Suprapubic skin (tissue), 4 donors: ENCODE measurements at places on chromosomes 3 and 15.

DNA sequence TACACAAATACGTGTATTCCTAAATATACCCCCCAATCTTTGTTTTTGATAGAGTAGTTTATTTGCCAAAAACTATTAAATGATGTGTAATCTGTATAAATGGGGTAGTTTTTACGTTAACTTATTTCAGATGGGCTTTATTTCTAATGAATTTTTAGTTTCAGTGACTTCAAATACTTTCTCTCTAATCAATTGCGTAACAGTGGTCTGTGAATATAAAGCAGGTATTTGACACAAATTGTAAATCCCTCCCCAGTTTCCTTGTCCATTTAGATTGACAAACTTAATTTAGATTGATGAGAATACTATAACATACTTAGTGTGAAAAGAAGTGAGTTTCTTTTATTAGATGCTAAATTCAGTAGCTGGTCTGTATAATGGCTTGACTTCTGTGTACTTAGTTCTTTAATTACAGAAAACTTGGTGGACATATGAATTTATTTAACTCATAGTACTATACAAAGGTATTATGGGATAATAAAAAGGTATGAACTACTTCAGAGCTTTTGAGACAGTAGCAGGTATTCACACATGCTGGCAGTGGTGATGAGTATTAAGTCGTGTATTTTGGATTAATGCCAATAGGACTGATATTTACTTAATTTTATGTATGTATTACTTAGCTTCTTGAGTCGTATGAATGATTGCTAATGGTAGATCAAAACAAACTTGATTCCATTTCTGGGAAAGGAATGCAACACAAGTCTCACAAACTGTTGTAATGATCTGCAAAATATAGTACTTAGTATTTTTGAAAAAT is 81.6 kb downstream of the STT3B start:
- no peaks in the 10 kb centered on the region for H3K4me1 ChIP-seq
- peaks cover 5% of the 10 kb centered on the region for H3K36me3 ChIP-seq
- no peak overlapping the region for H3K27ac ChIP-seq
- no peaks in the 10 kb centered on the region for H3K27me3 ChIP-seq
- no peak overlapping the region for H3K4me3 ChIP-seq
- DNase-seq, result no peak

GRCh38 chr3:37072892-37073291 is 79.6 kb downstream of the MLH1 start:
- H3K36me3 ChIP-seq, result peaks cover 27% of the 10 kb centered on the region
- no peak overlapping the region for H3K4me3 ChIP-seq
- no peak for DNase-seq
- no peak overlapping the region for H3K27ac ChIP-seq

GRCh38 chr15:85494048-85494777 is 113.8 kb downstream of the AKAP13 start:
- no peak overlapping the region for H3K4me3 ChIP-seq
- no peaks in the 10 kb centered on the region for H3K36me3 ChIP-seq
- peak overlapping the region; percentile 69 for H3K27ac ChIP-seq
- peaks cover 62% of the 10 kb centered on the region for H3K4me1 ChIP-seq

DNA sequence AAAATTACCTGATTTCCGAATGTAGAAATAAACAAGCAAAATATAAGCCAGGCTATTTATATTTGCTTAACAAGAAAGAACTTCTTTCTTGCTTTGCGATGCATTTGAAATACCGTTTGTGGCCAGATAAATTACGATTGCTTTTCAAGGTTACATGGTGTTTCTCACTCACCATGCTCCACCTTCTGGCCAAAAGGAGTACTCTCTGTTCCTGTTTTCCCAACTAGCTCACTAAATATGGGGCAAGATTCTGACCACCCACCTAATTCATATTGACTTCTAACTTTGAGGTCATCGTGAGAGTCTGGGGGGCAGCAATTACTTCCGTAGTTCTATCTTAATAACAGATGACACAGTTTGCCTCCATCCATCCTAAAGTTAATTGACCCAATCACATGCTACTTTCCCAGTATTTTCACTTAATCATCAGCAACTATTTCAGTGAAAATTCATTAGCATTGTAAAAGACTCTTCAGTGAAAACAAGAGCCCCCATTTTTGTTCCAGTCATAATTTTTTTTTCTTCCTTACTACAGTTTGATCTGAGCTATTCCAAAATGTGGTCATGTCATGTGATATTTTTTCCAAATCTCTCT is 25.9 kb downstream of the ACP3 start:
- no peaks in the 10 kb centered on the region for H3K27me3 ChIP-seq
- peaks cover 15% of the 10 kb centered on the region for H3K4me1 ChIP-seq
- H3K36me3 ChIP-seq, result no peaks in the 10 kb centered on the region
- H3K4me3 ChIP-seq, result no peak overlapping the region
- no peak for DNase-seq

GRCh38 chr3:102354818-102355515 is 79.8 kb upstream of the ZPLD1 start:
- H3K27ac ChIP-seq, result no peak overlapping the region
- H3K36me3 ChIP-seq, result no peaks in the 10 kb centered on the region
- no peaks in the 10 kb centered on the region for H3K4me1 ChIP-seq
- H3K4me3 ChIP-seq, result no peak overlapping the region
- no peak for DNase-seq
- no peaks in the 10 kb centered on the region for H3K27me3 ChIP-seq

- H3K4me3 ChIP-seq, result no peak overlapping the region
- peaks cover 26% of the 10 kb centered on the region for H3K4me1 ChIP-seq
- H3K27me3 ChIP-seq, result no peaks in the 10 kb centered on the region
- no peak overlapping the region for H3K27ac ChIP-seq
- H3K36me3 ChIP-seq, result no peaks in the 10 kb centered on the region
These were observed 126.8 kb upstream of the ARHGEF3 start for GRCh38 chr3:56928379-56929068.

DNA sequence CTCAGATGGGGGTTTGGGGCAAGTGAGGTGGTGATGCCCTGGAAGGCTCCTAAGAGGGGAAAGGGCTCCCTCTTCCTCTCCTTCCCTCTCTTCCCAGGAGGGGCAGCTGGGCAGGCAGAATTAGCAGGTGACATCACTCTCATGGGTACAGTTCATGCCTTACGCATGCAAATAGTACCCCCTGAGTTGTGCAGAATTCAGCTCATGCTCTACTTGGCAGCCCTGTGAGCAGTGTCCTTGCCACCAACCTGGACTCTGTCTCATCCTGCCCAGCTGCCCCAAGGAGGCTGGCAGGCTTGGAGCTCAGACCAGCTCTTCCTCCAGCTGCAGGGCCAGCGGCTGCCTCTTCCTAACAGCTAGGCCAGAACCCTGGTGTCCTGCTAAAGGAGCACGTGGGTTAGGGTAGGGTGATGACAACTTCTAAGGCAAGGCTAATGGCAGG is 3.3 kb downstream of the CHAC1 start:
- H3K36me3 ChIP-seq, result no peaks in the 10 kb centered on the region
- no peak overlapping the region for H3K27ac ChIP-seq
- no peak for DNase-seq

GRCh38 chr3:186361246-186361761 is 730 bp downstream of the DGKG start:
- DNase-seq, result no peak
- peaks cover 45% of the 10 kb centered on the region for H3K27me3 ChIP-seq
- H3K4me1 ChIP-seq, result peaks cover 22% of the 10 kb centered on the region

GRCh38 chr3:9669720-9670432 is 20.6 kb downstream of the MTMR14 start:
- H3K36me3 ChIP-seq, result peaks cover 97% of the 10 kb centered on the region
- no peak overlapping the region for H3K27ac ChIP-seq
- H3K27me3 ChIP-seq, result no peaks in the 10 kb centered on the region
- no peak for DNase-seq
- no peaks in the 10 kb centered on the region for H3K4me1 ChIP-seq
- H3K4me3 ChIP-seq, result no peak overlapping the region

- no peak for DNase-seq
- no peak overlapping the region for H3K4me3 ChIP-seq
- no peaks in the 10 kb centered on the region for H3K36me3 ChIP-seq
- H3K4me1 ChIP-seq, result peaks cover 10% of the 10 kb centered on the region
These were observed 100.0 kb downstream of the ZMAT3 start for GRCh38 chr3:178971614-178972013.

DNA sequence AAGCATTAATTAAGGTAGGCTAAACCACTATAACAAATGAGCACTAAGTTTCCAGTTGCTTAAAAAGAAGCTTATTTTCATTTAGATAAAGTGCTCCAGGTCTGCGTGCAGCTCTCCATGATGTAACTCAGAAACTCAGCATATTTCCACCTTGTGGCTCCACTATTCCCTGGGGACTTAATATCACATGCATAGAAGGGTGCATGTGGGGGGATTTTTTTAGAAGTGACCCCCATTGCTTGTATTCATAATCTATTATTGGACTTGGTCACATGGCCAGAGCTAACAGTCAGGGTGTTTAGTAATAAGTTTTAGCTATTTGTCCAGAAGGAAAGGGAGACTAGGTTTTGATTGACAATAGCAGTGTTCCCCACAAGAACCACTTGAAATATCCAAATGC is 86.8 kb downstream of the TMCO5A start:
- no peaks in the 10 kb centered on the region for H3K4me1 ChIP-seq
- H3K27ac ChIP-seq, result no peak overlapping the region
- DNase-seq, result no peak
- no peak overlapping the region for H3K4me3 ChIP-seq
- no peaks in the 10 kb centered on the region for H3K36me3 ChIP-seq
- H3K27me3 ChIP-seq, result no peaks in the 10 kb centered on the region

- peaks cover 18% of the 10 kb centered on the region for H3K4me1 ChIP-seq
- H3K27me3 ChIP-seq, result no peaks in the 10 kb centered on the region
- no peak overlapping the region for H3K27ac ChIP-seq
- peaks cover 46% of the 10 kb centered on the region for H3K36me3 ChIP-seq
- H3K4me3 ChIP-seq, result no peak overlapping the region
These were observed 10.3 kb downstream of the SPINT1 start for GRCh38 chr15:40854161-40854560.

DNA sequence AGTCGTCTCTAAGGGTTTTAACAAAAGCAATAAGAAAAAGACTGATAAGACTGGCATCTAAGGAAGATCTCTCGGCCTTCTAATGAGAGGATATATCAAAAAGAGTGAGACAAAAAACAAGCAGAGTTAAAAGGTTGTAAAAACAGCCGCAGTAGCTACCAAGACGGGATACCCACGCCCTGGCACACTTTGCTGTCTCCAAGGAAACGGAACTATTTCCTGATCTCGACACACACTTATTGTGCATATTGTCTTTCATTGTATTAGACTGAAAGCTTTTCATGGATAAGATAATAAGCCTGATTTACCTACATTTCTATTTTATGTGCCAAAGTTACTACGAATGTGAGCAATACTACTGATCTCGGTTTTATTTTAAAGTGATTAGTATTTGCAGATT is 161.5 kb upstream of the MCTP2 start:
- no peak overlapping the region for H3K27ac ChIP-seq
- no peaks in the 10 kb centered on the region for H3K36me3 ChIP-seq
- no peak overlapping the region for H3K4me3 ChIP-seq
- no peak for DNase-seq

DNA sequence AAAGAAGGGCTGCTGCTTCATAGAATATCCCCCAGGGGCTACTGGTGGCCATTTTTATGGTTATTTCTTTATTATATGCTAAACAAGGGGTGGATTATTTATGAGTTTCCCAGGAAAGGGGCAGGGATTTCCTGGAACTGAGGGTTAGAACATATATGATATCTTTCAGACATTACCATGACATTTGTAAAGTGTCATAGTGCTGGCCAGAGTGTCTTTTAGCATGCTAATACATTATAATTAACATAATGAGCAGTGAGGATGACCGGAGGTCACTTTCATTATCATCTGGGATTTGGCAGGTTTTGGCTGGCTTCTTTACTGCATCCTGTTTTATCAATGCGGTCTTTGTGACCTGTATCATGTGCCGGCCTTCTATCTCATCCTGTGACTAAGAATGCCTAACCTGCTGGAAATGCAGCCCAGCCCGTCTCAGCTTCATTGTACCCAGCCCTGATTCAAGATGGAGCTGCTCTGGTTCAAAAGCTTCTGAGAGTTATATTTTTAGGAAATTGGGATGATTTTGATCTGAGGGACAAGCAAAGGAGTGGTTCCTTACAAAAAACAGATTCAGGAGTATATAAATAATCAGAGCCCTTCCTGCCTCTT is 9.1 kb upstream of the ZBTB20 start:
- DNase-seq, result no peak
- no peaks in the 10 kb centered on the region for H3K27me3 ChIP-seq
- H3K27ac ChIP-seq, result no peak overlapping the region
- H3K36me3 ChIP-seq, result no peaks in the 10 kb centered on the region
- H3K4me1 ChIP-seq, result no peaks in the 10 kb centered on the region

- H3K27ac ChIP-seq, result peak overlapping the region; percentile 29
- peaks cover 13% of the 10 kb centered on the region for H3K27me3 ChIP-seq
- peaks cover 15% of the 10 kb centered on the region for H3K4me1 ChIP-seq
- peak overlapping the region; percentile 44 for H3K4me3 ChIP-seq
These were observed 69.5 kb downstream of the KLF15 start for GRCh38 chr3:126287536-126288241.

- H3K4me1 ChIP-seq, result peaks cover 6% of the 10 kb centered on the region
- peak; percentile 41 for DNase-seq
- no peaks in the 10 kb centered on the region for H3K27me3 ChIP-seq
- no peaks in the 10 kb centered on the region for H3K36me3 ChIP-seq
These were observed 43.5 kb upstream of the SLC41A3 start for GRCh38 chr3:126127452-126127851.

- no peaks in the 10 kb centered on the region for H3K36me3 ChIP-seq
- H3K4me3 ChIP-seq, result peak overlapping the region; percentile 94
- DNase-seq, result no peak
These were observed 331 bp downstream of the RNU6-1 start for GRCh38 chr15:67839499-67839928.

GRCh38 chr3:169052465-169053302 is 610.8 kb downstream of the MECOM start:
- H3K4me3 ChIP-seq, result no peak overlapping the region
- peaks cover 6% of the 10 kb centered on the region for H3K4me1 ChIP-seq
- no peak overlapping the region for H3K27ac ChIP-seq
- H3K27me3 ChIP-seq, result no peaks in the 10 kb centered on the region
- DNase-seq, result no peak

GRCh38 chr3:126582311-126582710 is 23.6 kb upstream of the C3orf22 start:
- H3K27ac ChIP-seq, result no peak overlapping the region
- no peaks in the 10 kb centered on the region for H3K27me3 ChIP-seq
- H3K36me3 ChIP-seq, result no peaks in the 10 kb centered on the region
- H3K4me3 ChIP-seq, result no peak overlapping the region
- DNase-seq, result no peak

DNA sequence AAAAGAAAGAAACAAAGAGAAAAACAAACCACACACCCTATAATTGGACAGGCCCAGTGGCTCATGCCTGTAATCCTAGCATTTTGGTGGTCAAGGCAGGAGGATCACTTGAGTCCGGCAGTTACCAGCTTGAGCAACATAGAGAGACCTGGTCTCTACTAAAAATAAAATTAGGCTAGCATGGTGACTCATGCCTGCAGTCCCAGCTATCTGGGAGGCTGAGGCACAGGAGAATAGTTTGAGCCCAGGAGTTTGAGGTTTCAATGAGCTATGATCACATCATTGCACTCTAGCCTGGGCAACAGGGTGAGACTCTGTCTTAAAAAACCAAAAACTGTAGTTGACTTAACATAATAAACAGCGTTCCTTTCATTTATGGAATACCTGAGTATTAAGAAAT is 72.3 kb upstream of the ST3GAL6 start:
- H3K4me3 ChIP-seq, result no peak overlapping the region
- H3K27ac ChIP-seq, result no peak overlapping the region
- no peak for DNase-seq
- no peaks in the 10 kb centered on the region for H3K36me3 ChIP-seq
- no peaks in the 10 kb centered on the region for H3K27me3 ChIP-seq
- H3K4me1 ChIP-seq, result no peaks in the 10 kb centered on the region
